Uterine smooth muscle cell (primary cell): ENCODE measurements at places on chromosomes 5 and 9. TPM values are rescaled to one million over a fixed set of nuclear protein-coding genes. Genes with fewer than 3 reads are reported as not detected.

DEPDC1B gene
- 4.2 and 20.7 TPM in 2 replicates for total RNA-seq

LECT2 gene
- total RNA-seq: not detected in 2 replicates

ACSL6 gene
- 0.11 TPM in 1 of 2 replicates, not detected in the other for total RNA-seq

HSD17B3 gene
- total RNA-seq: 0.25 TPM in 1 of 2 replicates, not detected in the other

PCDHGC4 gene
- 2.2 and 2.4 TPM in 2 replicates for total RNA-seq

INSL4 gene
- total RNA-seq: not detected in 2 replicates
